ENCODE measurements at places on chromosomes 2 and 18. TPM values are rescaled to one million over a fixed set of nuclear protein-coding genes. Genes with fewer than 3 reads are reported as not detected.
A peak's percentile ranks its signal among the peaks of the same experiment; 100 is the strongest.

The SCYGR4 gene
- total RNA-seq = not detected

The GYPC gene
- total RNA-seq = 50.1 TPM

The OXER1 gene
- total RNA-seq = 2.1 TPM

DNA sequence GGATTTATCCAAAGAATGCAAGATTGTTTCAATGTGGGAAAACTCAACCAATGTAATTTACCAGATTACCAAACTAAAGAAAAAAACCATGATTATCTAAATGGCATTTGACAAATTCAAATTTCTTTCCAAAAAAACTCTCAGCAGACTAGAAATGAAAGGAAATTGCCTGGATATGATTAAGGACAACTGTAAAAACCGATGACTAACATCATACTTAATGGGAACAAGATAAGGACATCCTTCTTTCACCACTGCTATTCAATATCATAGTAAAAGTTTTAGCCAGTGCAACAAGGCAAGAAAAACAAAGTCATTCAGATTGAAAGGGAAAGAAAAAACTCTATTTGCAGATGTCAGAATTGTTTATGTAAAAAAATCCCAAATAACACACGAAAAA is 4.4 kb upstream of the CCDC150 start:
- no peaks in the 10 kb centered on the region for H3K36me3 ChIP-seq
- no peak overlapping the region for H3K4me3 ChIP-seq
- no peak overlapping the region for H3K27ac ChIP-seq
- H3K27me3 ChIP-seq = peaks cover 12% of the 10 kb centered on the region
- H3K4me1 ChIP-seq = peaks cover 9% of the 10 kb centered on the region

- no peaks in the 10 kb centered on the region for H3K36me3 ChIP-seq
- no peak for DNase-seq
- peaks cover 13% of the 10 kb centered on the region for H3K4me1 ChIP-seq
- no peak overlapping the region for H3K4me3 ChIP-seq
- H3K27me3 ChIP-seq = no peaks in the 10 kb centered on the region
Observed at GRCh38 chr2:130985206-130985780, 108.0 kb downstream of the FAM168B start.

The AAMP gene
- total RNA-seq = 63.4 TPM

DNA sequence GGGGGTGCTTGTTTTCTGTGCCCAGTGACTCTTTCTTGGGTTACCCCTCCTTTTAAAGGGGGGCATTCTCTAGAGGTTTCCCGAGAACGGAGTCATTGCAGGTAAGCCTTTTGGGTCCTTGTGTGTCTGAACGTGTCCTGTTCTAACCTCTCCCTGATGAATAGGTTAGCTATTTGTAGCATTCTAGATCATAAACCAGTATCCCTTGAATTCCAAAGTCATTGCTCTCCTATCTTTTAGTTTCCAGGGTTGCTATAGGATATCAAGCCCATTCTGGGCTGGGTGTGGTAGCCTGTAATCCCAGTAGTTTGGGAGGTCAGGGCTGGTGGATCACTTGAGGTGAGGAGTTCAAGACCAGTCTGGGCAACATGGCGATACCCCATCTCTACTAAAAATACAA is 65.9 kb upstream of the YWHAQ start:
- no peaks in the 10 kb centered on the region for H3K36me3 ChIP-seq
- no peaks in the 10 kb centered on the region for H3K27me3 ChIP-seq
- DNase-seq = no peak
- no peak overlapping the region for H3K27ac ChIP-seq

The CCDC85A gene
- total RNA-seq = not detected

- DNase-seq = no peak
- H3K27me3 ChIP-seq = peaks cover 32% of the 10 kb centered on the region
- H3K36me3 ChIP-seq = no peaks in the 10 kb centered on the region
- no peak overlapping the region for H3K27ac ChIP-seq
- no peaks in the 10 kb centered on the region for H3K4me1 ChIP-seq
Observed at GRCh38 chr2:86301711-86302202, 35.7 kb downstream of the REEP1 start.

The SPP2 gene
- total RNA-seq = not detected

GRCh38 chr18:57062178-57062577 is 84.7 kb upstream of the BOD1L2 start:
- no peak overlapping the region for H3K4me3 ChIP-seq
- H3K36me3 ChIP-seq = no peaks in the 10 kb centered on the region
- DNase-seq = no peak
- peaks cover 55% of the 10 kb centered on the region for H3K27me3 ChIP-seq

The MTCL1 gene
- total RNA-seq = 1.9 TPM

DNA sequence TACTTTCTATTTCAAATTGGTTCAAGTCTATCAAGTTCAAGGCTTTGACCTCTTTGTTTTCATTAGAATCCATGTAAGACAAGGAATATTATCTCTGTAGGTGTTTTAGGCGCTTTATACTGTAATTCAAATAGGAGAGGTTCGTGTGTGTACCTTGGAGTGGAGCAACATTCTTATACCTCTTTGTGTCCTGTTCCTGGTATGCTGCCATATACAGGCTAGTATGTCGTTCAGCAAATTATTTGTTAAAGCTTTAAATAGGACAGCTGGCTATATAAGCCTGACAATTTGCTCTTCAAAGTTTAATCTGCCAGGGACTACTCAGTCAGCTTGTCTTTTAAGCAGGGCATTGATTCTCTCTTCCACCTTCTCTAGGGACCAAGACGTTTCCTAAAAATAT is 31.1 kb upstream of the SPAG16 start:
- no peak overlapping the region for H3K27ac ChIP-seq
- H3K36me3 ChIP-seq = no peaks in the 10 kb centered on the region
- no peak for DNase-seq
- H3K27me3 ChIP-seq = peaks cover 3% of the 10 kb centered on the region
- no peaks in the 10 kb centered on the region for H3K4me1 ChIP-seq
- H3K4me3 ChIP-seq = no peak overlapping the region

GRCh38 chr2:97851172-97851571 is 137.8 kb downstream of the ZAP70 start:
- no peak for DNase-seq
- H3K4me1 ChIP-seq = peaks cover 62% of the 10 kb centered on the region
- no peak overlapping the region for H3K4me3 ChIP-seq

- no peaks in the 10 kb centered on the region for H3K36me3 ChIP-seq
- no peak overlapping the region for H3K4me3 ChIP-seq
- H3K27ac ChIP-seq = no peak overlapping the region
Observed at GRCh38 chr2:138312061-138312460, 189.5 kb upstream of the SPOPL start.

GRCh38 chr2:182543741-182544525 is 117.1 kb upstream of the PDE1A start:
- H3K27me3 ChIP-seq = no peaks in the 10 kb centered on the region
- peaks cover 3% of the 10 kb centered on the region for H3K4me1 ChIP-seq
- H3K36me3 ChIP-seq = no peaks in the 10 kb centered on the region
- no peak overlapping the region for H3K4me3 ChIP-seq
- DNase-seq = no peak

The PTRHD1 gene
- 41.1 TPM for total RNA-seq

The MLPH gene
- not detected for total RNA-seq

- peaks cover 11% of the 10 kb centered on the region for H3K27me3 ChIP-seq
- no peak for DNase-seq
- no peak overlapping the region for H3K27ac ChIP-seq
- peaks cover 48% of the 10 kb centered on the region for H3K4me1 ChIP-seq
Observed at GRCh38 chr2:73289304-73289703, 4.0 kb downstream of the EGR4 start.

The AMER3 gene
- not detected for total RNA-seq

DNA sequence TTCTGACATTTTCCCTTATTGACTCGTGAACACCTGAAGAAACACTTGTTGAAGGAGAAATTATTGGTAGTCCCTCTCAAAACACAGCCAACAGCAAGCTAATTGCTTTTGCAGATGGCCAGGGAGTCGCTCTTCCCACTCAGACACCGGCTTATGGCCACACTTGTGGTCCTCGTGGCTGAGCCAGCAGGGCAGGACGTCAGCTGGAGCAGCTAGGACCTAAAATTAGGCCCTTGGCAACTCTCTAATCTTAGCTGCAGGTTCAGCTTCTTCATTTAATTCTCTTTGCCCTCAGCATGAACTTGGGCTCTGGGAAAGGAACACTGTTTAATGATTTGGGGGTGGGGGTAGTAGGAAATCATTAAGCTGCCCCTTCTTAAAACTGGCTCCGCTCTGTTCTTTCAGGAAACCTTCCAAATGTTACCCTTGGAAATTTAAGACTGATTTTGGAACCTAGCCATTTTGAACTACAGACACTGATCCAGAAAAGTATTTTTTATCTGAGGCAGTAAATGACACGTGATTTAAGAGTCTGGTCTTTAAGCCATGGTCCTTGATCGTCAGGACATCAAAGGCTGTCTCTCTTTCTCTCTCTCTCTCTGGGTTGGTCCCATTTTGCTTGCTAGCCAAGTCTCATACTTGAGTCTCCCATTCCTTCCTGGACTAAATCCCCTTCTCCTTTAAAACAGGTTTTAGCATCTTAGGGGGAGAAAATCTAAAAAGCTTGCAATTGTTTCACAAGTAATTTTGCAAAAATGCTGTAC is 77.5 kb downstream of the CDK15 start:
- H3K27ac ChIP-seq = no peak overlapping the region
- peaks cover 61% of the 10 kb centered on the region for H3K27me3 ChIP-seq
- H3K36me3 ChIP-seq = no peaks in the 10 kb centered on the region
- DNase-seq = no peak
- no peak overlapping the region for H3K4me3 ChIP-seq

The MITD1 gene
- total RNA-seq = 54.1 TPM

- DNase-seq = no peak
- H3K36me3 ChIP-seq = no peaks in the 10 kb centered on the region
- H3K4me1 ChIP-seq = no peaks in the 10 kb centered on the region
- H3K27ac ChIP-seq = no peak overlapping the region
- H3K4me3 ChIP-seq = no peak overlapping the region
Observed at GRCh38 chr18:30954262-30954661, 88.3 kb downstream of the DSC3 start.

DNA sequence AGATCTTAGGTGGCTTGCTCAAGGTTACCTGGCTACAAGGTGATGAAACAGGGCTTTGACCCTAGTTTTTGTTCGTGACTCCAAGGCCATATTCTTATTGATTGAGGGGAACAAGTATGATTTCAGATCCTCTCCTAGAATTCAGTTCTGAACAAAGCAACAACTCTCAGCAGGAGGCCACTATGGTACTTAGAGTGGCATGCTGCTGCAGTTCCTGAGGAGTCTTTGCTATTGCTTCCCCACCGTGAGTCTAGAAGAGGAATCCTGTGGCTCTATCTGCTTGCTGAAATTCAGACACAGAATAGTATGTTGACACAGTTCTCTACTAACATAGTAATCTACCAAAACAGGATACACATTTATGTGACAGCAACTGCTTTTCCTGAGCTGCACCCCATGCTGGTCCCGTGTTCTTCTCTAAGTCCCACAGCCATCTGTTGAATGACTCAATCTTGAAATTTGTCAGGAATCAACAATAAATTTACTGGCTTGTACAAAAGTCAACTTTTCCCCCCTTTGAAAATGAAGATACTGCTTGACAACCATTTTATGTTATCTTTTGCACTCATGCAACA is 4.1 kb downstream of the TGFBRAP1 start:
- H3K4me1 ChIP-seq = peaks cover 54% of the 10 kb centered on the region
- peaks cover 11% of the 10 kb centered on the region for H3K36me3 ChIP-seq
- DNase-seq = no peak
- H3K4me3 ChIP-seq = no peak overlapping the region
- H3K27ac ChIP-seq = no peak overlapping the region

- H3K4me3 ChIP-seq = no peak overlapping the region
- H3K27ac ChIP-seq = no peak overlapping the region
- no peaks in the 10 kb centered on the region for H3K36me3 ChIP-seq
- no peaks in the 10 kb centered on the region for H3K27me3 ChIP-seq
Observed at GRCh38 chr18:6752202-6752860, 22.8 kb downstream of the ARHGAP28 start.

DNA sequence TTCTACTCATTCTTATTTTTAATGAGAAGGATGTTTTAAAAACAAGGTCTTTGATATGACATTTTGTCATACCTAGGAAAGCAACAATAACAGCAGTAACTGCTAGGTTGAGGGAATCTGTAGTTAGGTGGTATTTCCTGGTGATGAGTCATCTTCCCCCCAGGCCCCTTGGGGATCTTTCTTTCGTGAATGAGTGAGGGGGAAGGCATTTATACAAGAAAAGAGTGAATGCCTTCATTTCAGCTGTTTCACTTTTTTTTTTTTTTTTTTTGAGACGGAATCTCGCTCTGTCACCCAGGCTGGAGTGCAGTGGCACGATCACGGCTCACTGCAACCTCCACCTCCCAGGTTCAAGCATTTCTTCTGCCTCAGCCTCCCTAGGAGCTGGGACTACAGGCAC is 108.6 kb downstream of the MAP4K4 start:
- H3K4me3 ChIP-seq = peak overlapping the region; percentile 66
- peak; percentile 43 for DNase-seq
- H3K4me1 ChIP-seq = peaks cover 79% of the 10 kb centered on the region
- no peaks in the 10 kb centered on the region for H3K27me3 ChIP-seq
- peak overlapping the region; percentile 75 for H3K27ac ChIP-seq

GRCh38 chr2:131425231-131425941 is 50.5 kb upstream of the TUBA3D start:
- peaks cover 50% of the 10 kb centered on the region for H3K27me3 ChIP-seq
- peaks cover 6% of the 10 kb centered on the region for H3K4me1 ChIP-seq
- no peak overlapping the region for H3K27ac ChIP-seq
- H3K36me3 ChIP-seq = no peaks in the 10 kb centered on the region
- no peak overlapping the region for H3K4me3 ChIP-seq

GRCh38 chr2:102599486-102599885 is 19.9 kb upstream of the SLC9A2 start:
- no peaks in the 10 kb centered on the region for H3K36me3 ChIP-seq
- peaks cover 18% of the 10 kb centered on the region for H3K27me3 ChIP-seq
- no peak for DNase-seq
- H3K27ac ChIP-seq = no peak overlapping the region
- H3K4me3 ChIP-seq = no peak overlapping the region

The EPHA4 gene
- total RNA-seq = 23.9 TPM

DNA sequence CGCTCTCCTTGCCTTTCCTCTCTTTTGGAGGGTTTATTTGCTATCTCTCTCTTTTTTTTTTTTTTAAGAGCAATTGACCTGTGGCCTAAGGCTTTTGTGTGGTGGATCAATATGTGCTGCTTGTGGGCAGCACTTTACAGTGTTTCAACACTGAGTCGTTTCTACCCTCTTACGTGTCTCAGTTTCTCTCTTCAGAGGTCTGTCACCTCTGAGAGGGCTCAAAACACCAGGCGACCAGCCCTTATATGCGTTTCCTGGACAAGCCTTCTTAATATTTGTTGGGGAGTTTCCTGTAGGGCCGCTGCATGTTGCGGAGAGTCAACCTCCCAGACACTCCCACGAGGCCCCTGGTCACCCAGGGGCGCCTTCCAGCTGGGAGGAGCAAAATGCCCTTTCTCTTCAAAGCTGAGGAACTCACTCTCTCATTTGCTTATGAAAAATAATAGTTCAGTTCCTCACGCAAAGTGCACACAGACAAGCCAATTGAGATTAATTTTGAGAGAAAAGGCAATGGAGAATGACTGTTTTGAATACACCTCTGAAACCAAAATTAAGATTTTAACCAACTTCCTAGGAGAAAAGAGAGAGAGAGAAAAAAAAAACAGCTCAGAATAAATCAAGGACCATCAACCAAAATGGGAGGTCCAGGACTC is 96.3 kb upstream of the B3GNT2 start:
- H3K27ac ChIP-seq = peak overlapping the region; percentile 86
- no peaks in the 10 kb centered on the region for H3K27me3 ChIP-seq
- no peaks in the 10 kb centered on the region for H3K36me3 ChIP-seq
- DNase-seq = peak; percentile 25
- H3K4me3 ChIP-seq = peak overlapping the region; percentile 73
- peaks cover 36% of the 10 kb centered on the region for H3K4me1 ChIP-seq

The FBXO41 gene
- total RNA-seq = 25.7 TPM

The ANKRD30B gene
- not detected for total RNA-seq

All from activated B cell treated with CpG ODN at 0.5 μM for 24 hours (primary cell).